Nucleus accumbens (tissue), 56 donors: ENCODE measurements at places on chromosomes 3 and 15.

- DNase-seq = no peak
Measured at GRCh38 chr3:11463591-11463990, 180.1 kb downstream of the VGLL4 start.

GRCh38 chr3:3603351-3603750 lies 195.9 kb upstream of the LRRN1 start:
- no peak for DNase-seq

- no peak for DNase-seq
Measured at GRCh38 chr3:59655418-59656015, 605.7 kb upstream of the CFAP20DC start.

GRCh38 chr3:113736548-113737089 lies 9.4 kb downstream of the NAA50 start:
- no peak for DNase-seq

DNA sequence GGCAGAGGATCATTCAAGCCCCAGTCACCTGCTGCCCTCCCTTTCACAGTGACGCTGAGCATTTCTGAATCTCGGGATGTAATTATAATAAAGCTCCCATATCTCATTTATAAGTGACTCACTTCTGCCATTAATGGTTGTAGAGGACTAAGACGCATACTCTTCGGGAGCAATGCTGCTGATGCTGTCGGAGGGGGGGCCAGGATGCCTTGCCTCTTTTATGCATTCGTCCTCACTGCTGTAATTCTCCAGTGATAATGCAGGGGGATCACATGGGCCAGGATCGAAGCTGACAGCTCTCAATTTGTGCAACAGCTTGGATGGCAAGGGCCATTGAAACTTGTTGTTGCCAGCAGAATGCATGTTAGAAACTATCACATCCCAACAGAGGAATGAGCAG lies 3.1 kb downstream of the HRH1 start:
- no peak for DNase-seq

DNA sequence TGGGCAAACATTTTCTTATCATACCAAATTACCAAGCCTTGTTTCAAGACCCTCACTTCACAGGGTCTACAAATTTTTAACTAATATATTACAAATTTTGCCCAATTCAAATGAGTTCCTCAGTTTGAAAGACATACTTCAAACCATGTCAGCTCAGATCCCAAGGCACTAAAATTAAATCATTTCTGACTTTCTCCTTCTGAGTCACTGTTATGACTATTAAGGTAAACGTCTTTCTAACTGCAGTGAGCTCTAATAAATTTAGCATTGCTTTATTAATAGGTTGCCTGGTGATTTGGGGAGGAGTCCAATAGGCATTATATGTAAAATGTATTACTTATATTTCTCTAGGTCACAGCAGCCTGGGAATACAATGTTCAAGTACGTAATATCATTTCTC lies 158.2 kb upstream of the ARHGEF26 start:
- no peak for DNase-seq

- DNase-seq = no peak
Measured at GRCh38 chr15:44385344-44385942, 42.0 kb upstream of the CTDSPL2 start.

DNA sequence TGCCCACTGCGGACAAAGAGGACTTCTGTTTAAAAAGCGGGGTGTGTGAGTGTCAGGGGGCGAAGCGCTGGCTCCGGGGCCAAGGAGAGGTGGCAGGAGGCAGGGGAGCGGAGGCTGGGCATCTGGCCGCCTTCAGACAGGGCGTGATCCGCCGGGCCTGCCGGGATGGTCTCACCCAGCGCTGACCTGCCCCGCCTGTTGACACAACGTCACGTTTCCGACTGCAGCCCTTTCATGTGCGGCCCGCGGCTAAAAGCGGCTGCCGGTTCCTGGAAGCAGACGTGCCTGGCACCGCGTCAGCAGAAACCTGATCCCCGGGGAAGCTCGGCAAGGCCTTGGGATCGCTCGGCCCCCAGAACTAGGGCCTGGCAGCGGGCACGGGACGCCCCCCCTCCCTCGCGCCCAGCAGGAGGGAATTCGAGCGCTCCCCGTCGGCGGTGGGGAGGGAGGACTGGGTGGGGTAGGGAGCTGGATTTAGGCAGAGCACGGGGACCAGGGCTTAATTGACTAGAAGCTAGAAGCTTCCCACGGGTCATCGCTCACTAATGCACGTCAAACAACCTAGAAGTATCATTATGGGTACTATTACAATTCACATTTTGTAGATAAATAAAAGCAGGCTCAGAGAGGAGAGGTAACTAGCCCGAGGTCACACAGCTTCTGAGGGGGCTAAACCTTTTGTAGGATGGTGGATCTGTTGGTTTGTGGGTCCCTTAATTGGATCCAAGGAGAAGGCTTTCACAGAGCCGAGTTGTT lies 7.7 kb downstream of the BHLHE40 start:
- peak; percentile 67 for DNase-seq

GRCh38 chr3:98778383-98778782 lies 15.2 kb downstream of the ST3GAL6 start:
- no peak for DNase-seq

DNA sequence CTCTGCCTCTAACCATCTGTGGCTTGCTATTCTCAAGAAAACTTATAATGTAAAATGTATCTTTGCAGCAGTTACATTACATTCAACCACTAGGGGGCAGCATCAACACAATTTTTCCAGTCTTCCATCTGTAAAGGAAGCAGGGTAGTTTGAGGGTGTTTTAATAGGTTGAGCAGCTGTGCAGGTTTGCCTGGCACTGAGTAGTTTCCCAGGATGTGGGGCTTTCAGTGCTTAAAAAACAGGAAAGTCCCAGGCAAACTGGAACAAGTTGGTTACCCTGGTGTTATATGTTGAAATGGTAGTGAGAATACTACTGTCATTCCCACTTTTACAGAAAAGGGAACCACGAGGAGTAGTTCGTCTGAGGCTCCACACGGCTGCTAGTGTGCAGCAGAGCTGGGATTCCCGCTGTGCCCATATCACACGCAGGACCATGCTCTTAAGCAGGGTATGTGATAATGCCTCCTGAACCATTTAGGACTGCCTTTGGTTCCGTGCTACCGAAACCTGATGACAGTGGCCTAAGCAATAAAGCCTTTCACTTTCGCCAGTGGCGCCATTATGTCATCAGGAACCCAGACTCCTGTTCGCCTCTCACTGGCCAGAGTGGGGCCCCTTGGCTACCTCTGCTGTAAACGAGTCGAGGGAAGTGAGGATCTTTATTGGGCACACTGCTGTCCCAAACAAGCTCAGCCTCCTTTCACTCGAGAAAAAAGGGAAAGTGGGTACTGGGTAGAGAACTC lies 64.7 kb upstream of the ZBTB38 start:
- no peak for DNase-seq

GRCh38 chr3:128321418-128321817 lies 145.3 kb downstream of the DNAJB8 start:
- no peak for DNase-seq

DNA sequence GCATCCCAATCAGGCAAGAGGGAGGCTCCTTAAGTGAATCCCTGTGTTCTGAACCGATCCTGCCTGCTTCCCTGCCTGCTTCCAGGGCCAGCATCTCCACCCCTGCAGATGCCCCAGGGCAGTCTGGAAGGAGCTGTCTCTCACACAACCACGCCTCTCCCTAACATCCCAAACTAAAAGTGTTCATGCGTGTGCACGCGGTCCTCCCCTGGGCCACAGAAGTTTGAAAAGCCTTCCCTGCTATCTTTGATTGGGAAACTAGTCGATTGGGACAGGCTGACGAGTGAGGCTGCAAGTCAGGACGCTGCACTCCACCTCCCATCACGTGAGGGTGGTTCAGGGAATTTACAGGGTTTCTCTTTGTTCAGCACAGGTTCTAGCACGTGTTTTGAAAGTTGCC lies 340.9 kb upstream of the ICE2 start:
- DNase-seq = no peak

- no peak for DNase-seq
Measured at GRCh38 chr3:132222868-132223538, 94.2 kb upstream of the ACP3 start.

DNA sequence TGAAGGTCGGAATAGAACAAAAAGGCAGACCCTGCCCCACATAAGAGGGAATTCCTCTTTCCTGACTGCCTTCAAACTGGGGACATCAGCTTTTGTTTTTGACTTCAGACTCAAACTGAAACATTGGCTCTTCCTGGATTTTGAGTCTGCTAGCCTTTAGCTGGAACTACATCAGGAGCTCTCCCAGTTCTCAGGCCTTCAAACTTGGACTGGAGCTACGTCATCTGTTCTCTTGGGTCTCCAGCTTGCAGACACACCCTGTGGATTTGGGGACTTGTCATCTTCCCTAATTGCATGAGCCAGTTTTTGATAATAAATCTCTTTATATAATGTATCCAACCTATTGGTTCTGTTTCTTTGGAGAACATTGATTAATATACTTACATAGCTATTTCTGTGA lies 798.1 kb downstream of the TBL1XR1 start:
- no peak for DNase-seq

DNA sequence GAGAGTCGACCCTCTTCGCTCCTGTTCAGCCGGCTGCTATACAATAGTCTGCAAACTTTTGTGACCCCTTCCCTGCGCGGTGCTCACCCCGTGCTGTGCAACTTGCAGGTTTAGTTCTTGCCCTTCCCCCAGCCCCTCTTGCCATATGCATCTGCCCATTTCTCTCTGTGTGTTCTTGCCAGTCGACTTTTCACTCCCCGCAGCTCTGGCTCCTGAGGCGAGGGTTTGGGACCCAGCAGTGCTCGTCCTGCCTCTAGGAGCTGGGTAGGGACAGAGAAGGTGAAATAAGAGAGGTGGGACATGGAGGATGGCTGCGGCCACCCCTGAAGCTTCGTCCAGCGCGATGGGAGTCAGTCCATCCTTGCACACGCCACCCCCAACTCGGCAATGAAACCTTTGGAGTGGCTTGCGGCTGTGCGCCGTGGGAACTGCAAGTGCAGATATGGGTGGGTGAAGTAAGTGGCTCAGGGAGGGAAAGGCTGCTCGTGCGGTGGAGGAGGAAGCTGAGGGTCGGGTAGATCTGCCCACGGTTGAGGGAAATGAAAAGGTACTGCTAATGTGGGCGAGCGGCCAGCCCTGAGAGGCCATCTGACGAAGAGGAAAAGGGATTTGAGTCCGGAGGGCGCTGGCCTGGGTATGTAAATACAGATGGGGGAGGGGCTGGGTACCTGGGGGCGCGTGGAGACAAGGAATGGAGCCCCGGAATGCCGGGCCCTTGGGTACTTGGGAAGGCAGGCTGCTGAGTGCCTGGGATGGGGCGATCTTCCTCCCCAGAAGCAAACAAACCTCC lies 1.0 kb downstream of the LRRC3B start:
- DNase-seq = no peak

DNA sequence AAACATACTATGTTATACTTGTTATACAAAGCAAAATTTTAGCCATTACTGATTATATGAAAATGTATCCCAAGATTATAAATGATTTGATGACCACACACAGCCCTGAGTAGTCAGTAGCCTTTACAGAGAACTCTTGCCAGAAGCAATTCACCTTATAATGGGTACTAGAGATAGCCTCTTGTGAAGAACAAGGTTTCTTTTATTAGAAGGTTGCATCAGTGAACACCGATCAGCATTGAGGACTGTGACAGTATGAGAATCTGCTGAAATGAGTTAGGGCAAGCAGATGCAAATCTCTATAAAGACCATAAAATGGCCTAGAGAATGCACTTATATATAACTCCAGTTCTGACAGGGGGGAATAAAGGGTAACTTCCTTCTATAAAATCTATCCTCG lies 10.1 kb downstream of the CDC25A start:
- DNase-seq = no peak

GRCh38 chr15:48861813-48862431 lies 16.0 kb upstream of the EID1 start:
- DNase-seq = peak; percentile 7

DNA sequence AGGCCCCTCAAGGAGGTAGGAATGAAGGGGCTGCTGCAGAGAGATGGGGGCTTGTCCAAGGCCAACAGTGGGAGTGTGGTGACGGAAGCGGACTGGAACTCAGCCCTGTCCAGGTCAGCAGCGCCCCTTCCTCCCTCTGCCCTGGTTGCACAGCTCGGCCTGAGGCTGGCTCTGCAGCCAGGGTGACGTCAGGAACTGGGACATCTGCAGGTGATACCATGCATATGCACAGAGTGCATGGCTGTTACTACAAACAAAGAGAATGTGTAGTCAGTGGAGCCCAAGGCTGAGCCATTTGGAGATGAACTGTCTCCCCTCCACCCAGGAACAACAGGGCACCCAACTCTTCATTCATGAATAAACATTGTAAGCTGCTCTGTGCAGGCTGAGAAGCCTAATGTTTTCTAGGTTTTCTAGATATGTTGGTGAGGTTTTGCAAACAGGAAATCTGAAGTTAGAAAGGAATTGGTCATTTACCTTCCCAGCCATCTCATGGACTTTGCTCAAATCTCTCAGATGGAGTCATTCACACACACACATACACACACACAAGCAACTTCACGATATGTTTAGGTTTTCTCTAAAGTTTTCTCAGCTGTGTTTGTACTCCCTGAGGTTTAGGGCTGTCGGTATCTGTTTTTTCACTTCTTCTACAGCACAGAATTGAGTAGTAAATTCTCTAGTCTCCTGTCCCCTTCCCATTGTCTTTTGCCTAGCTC lies 117.2 kb downstream of the TLE3 start:
- no peak for DNase-seq

DNA sequence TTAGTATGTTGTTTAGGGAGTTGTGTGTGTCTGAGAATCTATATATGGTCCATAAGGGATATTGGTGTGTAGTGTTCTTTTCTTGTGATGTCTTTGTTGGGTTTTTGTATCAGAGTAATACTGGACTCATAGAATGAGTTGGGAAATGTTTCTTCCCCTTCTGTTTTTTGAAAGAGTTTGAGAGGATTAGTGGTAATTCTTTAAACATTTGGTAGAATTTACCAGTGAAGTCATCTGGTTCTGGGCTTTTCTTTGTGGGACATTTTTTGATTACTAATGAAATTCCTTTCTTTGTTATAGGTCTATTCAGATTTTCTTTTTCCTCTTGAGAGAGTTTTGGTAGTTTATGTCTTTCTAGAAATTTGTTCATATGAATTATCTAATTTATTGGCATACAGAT lies 16.9 kb downstream of the ACKR2 start:
- DNase-seq = no peak

- DNase-seq = no peak
Measured at GRCh38 chr3:38636464-38636863, 13.0 kb downstream of the SCN5A start.

DNA sequence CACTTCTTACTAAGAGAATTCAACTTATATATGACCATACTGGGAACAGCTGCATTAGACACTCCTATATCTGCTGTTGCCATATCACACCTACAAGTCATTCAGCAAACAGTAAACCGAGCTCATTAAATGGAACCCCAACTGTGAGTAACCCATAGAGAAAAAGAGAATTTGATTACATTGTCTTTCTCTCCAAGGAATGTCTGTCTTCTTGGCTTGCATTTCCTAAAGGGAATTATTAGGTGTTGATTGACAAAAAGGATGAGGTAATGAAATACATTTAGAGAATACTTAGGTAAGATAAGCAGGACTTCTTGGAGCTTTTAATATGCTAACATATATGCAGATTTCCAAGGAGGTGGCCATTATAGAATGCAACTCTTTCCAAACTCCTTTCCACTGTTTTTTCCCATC lies 76.8 kb downstream of the SLMAP start:
- no peak for DNase-seq
